ACHN (cell line): ENCODE measurements at places on chromosomes 1 and 21.

DNA sequence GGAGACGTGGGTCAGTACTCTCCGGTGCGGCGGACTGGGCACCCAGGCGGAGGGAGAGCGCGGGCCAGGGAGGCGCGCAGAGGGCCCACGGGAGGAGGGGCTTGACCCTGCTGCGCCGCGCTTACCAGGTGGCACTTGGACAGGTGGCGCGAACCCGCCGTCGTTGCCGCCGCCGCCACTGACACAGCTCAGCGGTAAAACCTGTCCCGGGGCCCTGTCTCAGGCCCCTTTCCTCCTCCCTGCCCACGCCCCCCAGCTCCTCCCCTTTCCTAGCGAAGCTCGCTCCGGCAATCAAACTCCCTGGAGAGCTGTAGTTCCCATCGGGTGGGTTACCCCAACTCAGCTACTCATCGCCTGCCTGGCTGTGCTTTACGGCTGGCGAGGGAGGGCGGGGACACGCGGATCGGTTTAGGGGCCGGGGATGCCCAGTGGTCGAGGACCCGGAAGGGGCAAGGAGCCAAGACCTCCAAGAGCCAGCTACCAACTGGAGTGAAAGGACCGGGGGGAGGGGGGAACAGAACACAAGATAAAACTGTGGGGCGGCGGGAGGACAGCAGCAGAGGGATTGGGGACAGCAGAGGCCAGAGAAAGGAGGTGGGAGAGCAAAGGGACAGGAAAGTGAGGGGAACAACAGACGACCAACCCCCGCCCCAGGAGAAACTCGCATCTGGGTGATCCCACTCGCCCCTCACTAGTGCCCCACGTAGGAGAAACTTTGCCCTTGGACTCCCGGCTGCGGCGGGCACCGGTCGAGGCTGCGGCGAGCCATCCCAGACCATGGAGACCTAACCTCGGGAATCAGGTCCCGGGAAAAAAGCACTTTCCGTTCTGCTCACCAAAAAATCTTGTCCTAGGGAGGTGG lies 2.9 kb downstream of the GFI1 start:
- DNase-seq = no peak

GRCh38 chr1:160046494-160047110 lies 14.8 kb upstream of the PIGM start:
- peak; percentile 46 for DNase-seq

GRCh38 chr1:214372092-214372491 lies 91.1 kb downstream of the SMYD2 start:
- no peak for DNase-seq

GRCh38 chr1:15286452-15286851 lies 39.4 kb downstream of the FHAD1 start:
- DNase-seq = no peak

- DNase-seq = no peak
Observed at GRCh38 chr21:33924766-33925100, 9.1 kb upstream of the ATP5PO start.

DNA sequence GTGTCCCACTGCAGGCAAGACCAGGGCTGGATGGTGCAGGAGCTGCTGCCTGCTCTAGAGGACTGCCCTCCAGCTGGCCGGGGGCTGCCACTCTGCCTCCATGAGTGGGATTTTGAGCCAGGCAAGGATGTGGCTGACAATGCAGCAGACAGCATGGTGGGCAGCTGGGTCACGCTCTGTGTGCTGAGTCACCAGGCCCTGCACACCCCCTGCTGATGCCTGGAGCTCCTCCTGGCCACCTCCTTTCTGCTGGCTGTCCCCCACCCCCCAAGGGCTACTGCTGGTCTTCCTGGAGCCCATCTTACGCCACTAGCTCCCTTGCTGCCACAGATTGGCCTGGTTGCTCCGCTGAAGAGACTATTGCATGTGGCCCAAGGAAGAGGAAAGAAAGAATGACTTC lies 3.9 kb upstream of the ZSCAN20 start:
- DNase-seq = no peak

DNA sequence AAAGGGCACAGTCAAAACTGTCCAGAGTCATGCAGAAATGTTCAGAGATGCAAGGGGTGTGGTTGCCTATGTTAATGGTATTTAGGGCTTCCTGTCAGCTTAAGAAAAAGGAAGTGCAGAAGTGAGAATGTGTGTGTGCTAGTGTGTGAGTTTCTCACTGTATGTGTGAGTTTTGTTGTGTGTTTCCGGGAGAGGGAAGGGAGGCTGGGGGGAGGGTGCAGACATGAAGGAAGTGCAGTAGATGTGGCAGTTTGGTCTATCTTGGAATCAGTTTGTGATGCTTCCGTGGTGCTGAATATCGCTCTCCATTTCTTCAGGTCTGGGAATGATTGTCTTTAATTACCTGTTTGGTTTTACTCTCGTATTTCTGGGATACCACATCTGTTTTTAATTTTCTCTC lies 16.5 kb upstream of the ATP6V1G3 start:
- DNase-seq = no peak

DNA sequence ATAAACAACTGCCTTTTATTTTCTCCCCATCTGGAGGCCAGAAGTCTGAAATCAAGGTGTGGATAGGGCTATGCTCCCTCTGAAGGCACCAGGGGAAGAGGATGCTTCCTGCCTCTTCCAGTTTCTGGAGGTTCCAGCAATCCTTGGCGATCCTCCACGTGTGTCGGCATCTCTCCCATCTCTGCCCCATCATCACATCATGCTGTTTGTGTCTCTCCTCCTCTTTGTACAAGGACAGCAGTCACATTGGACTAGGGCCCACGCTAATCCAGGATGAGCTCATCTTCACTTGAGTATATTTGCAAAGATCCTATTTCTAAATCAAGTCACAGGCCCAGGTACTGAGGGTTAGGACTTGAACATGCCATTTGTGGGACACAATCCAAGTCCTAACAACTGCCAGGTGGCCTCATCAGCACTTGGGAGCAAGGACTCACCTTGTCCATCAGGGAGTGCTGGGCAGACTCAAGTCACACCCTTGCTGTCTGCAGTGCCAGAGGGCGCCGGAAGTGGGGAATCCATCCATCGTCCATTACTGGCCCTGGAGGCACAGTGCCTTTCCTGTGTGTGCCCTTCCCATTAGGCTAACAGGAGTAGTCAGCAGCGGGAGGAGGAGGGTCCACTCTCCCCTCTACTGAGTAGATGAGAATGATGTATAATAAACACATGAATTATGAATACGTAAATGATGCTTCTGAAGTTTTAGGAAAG lies 185.4 kb upstream of the AJAP1 start:
- DNase-seq = no peak

- no peak for DNase-seq
Observed at GRCh38 chr21:33481314-33481943, 1.7 kb upstream of the TMEM50B start.

- peak; percentile 10 for DNase-seq
Observed at GRCh38 chr1:1165900-1166421, 7.7 kb upstream of the TTLL10 start.

DNA sequence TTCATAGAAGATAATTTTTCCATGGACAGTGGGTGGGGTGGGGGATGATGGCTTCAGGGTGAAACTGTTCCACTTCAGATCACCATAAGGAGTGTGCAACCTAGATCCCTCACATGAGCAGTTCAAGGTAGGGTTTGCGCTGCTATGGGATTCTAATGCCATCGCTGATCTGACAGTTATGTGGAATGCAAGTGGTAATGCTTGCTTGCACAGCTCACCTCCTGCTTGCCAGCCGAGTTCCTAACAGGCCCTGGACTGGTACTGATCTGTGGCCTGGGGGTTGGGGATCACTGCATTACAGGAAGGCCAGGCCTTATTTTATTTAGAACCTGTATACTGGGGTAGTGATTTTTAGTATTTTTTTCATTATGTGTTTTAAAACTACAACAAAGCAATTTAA lies 22.0 kb downstream of the MAN1A2 start:
- no peak for DNase-seq
